ENCODE measurements at places on chromosomes 2 and 18. TPM values are rescaled to one million over a fixed set of nuclear protein-coding genes. Genes with fewer than 3 reads are reported as not detected.

The SERPINB11 gene
- total RNA-seq: not detected

DNA sequence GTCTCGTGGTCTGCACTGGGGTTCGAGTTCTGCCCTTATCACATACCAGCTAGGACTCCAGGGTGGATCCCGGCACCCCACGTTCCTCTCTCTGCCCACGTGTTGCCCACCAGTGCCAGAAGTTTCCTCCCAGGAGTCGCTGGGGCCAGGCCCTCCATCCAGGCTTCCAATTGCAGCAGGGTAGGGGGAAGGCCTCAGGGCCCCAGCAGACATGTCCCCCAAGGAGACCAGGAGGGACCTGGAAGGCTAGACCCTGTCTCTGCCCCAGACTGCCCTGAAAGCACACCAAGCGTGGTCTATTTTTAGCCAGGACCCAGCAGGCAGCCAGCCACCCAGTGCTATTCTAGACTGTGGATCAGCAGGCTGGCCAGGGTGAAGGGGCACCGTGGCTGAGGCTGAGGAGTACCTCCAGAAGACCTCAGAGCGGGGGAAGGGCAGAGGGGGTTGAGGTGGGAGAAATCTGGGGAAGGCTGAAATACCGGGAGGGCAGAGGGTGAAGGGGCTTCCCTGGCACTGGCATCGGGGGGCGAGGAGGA, 18.8 kb upstream of the TNS1 start:
- DNase-seq: no peak

DNA sequence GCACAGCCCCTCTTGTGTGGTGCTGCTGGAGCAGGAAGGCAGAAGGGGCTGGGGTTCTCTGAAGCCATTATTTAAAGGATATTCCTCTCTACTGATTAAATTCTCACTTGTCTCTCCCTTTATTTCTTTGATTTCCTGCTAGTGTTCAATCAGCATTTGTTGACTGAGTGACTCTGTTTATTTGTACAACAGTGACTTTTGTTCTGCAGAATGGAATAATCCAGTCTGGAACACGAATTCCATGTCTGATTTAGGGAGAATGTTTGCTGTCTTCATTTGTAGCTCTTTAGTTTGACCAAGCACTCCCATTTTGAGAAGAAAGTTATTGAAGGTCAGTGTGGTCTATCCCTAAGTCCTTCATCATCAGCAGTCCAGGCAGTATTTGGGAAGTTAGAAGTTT, 141.2 kb downstream of the SETBP1 start:
- DNase-seq: no peak

DNA sequence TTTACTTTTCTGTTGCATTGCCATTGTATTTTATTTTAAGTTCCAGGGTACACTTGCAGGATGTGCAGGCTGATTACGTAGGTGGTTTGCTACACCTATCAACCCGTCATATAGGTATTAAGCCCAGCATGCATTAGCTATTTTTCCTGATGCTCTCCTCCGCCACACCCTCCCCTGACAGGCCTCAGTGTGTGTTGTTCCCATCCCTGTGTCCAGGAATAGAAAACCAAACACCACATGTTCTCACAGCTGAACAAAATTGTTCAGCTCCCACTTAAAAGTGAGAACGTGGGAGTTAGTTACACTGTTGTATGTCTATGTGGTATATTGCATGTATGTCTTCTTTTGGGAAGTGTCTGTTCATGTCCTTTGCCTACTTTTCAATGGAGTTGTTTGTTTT, 1631.7 kb downstream of the DPP10 start:
- DNase-seq: no peak

GRCh38 chr18:58481321-58482180, 147.3 kb downstream of the ALPK2 start:
- no peak for DNase-seq
